Dorsolateral prefrontal cortex (tissue), 122 donors: ENCODE measurements at places on chromosomes 11 and 22. TPM values are rescaled to one million over a fixed set of nuclear protein-coding genes. Genes with fewer than 3 reads are reported as not detected.

Gene CWF19L2
- total RNA-seq, result 25.8 TPM

Gene IGSF9B
- 93.0 TPM for total RNA-seq

Gene RAB39A
- total RNA-seq, result 7.3 TPM

Gene SNX32
- 41.4 TPM for total RNA-seq

Gene LRRC10B
- 9.1 TPM for total RNA-seq

Gene KRTAP5-2
- total RNA-seq, result not detected

Gene MRGPRX3
- total RNA-seq, result not detected

Gene EHF
- total RNA-seq, result 0.76 TPM

Gene MOGAT2
- total RNA-seq, result not detected

Gene HEPN1
- total RNA-seq, result not detected

Gene STARD10
- 73.1 TPM for total RNA-seq

Gene CCDC73
- not detected for total RNA-seq

Gene DGCR2
- 89.8 TPM for total RNA-seq

Gene TMEM191B
- total RNA-seq, result 4.0 TPM

Gene RASD2
- total RNA-seq, result 40.5 TPM

Gene SUSD2
- total RNA-seq, result 1.9 TPM

Gene RAG2
- not detected for total RNA-seq

Gene CCDC88B
- total RNA-seq, result 12.9 TPM

Gene ANO1
- total RNA-seq, result 2.3 TPM

Gene ATP6V1E1
- total RNA-seq, result 326 TPM

Gene OMP
- total RNA-seq, result 3.0 TPM

Gene CNGA4
- total RNA-seq, result 1.1 TPM

Gene MS4A6E
- not detected for total RNA-seq

Gene MED17
- 31.6 TPM for total RNA-seq
